ENCODE measurements at places on chromosomes 6 and 20. TPM values are rescaled to one million over a fixed set of nuclear protein-coding genes. Genes with fewer than 3 reads are reported as not detected.

Gene OR12D3
- total RNA-seq, result not detected

Gene TOX2
- 5.0 TPM for total RNA-seq

Gene BPIFB2
- total RNA-seq, result not detected

Gene CPNE5
- total RNA-seq, result 24.9 TPM

Gene EPB41L1
- total RNA-seq, result 19.3 TPM

All from endothelial cell (in vitro differentiated cells).